ENCODE measurements at places on chromosomes 6 and 20.

GRCh38 chr6:64737418-64737817, 969.6 kb downstream of the EYS start:
- H3K36me3 ChIP-seq: no peaks in the 10 kb centered on the region
- no peak for DNase-seq
- no peak overlapping the region for H3K4me3 ChIP-seq
- no peaks in the 10 kb centered on the region for H3K27me3 ChIP-seq
- no peaks in the 10 kb centered on the region for H3K4me1 ChIP-seq

DNA sequence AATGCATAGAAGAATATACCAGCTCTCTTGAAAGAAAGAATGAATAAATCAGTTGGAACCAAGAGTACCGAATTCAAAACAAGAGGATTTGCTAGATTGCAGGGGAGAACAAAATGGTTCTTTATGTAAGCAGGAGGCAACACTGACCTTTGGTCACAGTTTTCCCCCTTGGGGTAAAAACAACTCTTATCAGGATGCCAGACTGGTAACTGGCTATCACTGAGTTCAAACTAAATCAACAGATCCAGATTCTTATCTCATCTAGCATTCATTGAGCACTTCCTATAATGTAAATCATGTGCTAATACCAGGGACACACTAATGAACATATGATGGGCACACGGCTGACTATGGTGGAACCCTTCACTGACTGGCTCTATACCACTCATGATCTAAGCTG, 4.8 kb upstream of the IL17F start:
- no peaks in the 10 kb centered on the region for H3K27me3 ChIP-seq
- H3K4me3 ChIP-seq: no peak overlapping the region
- DNase-seq: no peak
- H3K4me1 ChIP-seq: no peaks in the 10 kb centered on the region
- no peak overlapping the region for H3K27ac ChIP-seq

GRCh38 chr6:70281923-70282311, 21.0 kb downstream of the COL9A1 start:
- no peak overlapping the region for H3K27ac ChIP-seq
- DNase-seq: no peak
- no peaks in the 10 kb centered on the region for H3K27me3 ChIP-seq
- no peak overlapping the region for H3K4me3 ChIP-seq
- no peaks in the 10 kb centered on the region for H3K36me3 ChIP-seq

DNA sequence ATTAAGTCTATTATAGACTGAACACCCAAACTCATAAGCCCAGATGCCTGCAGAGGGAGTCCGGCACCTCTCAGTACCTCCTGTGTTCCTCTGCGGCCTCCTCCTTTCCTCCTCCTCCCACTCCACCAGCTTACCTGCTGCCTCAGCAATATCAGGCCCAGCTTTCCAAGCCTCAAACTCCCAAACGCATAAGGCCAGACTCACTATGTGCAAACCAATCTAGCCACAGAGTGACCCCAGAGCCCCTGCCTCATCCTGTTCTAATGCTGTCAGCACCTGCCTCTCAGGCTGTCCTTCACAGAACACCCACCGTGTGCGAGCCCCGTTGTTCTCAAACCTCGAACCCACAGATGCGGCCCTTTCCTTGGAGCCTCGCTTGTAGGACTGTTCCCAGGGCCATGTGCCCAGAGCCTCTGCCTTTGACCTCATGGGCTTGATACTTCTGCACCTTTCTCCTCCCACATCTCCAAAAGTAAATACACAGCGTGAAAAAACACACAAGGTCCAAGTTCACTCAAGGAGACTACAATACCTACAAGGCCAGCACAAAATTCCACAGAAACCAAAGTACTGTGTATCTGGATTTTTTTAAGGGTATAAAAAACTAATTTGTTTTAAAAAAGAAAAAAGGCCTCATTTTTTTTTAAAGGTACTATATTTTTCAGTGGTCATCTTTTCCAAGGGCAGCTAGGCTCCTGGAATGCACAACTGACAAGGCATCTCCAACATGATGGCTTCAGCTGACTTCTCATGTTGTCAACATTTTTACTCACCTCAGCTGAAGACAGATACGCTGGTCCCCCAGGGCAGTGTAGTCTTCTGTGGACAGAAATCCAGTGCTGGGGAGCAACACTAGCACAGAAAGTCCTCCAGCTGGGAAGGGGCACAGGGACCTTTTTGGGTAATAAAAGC, 52.3 kb downstream of the ABHD12 start:
- no peaks in the 10 kb centered on the region for H3K27me3 ChIP-seq
- DNase-seq: no peak
- H3K27ac ChIP-seq: no peak overlapping the region
- no peaks in the 10 kb centered on the region for H3K36me3 ChIP-seq

- H3K4me1 ChIP-seq: peaks cover 2% of the 10 kb centered on the region
- no peaks in the 10 kb centered on the region for H3K36me3 ChIP-seq
- no peaks in the 10 kb centered on the region for H3K27me3 ChIP-seq
- no peak for DNase-seq
- H3K27ac ChIP-seq: no peak overlapping the region
- H3K4me3 ChIP-seq: no peak overlapping the region
These were observed 14.6 kb upstream of the HELZ2 start for GRCh38 chr20:63588641-63589041.

DNA sequence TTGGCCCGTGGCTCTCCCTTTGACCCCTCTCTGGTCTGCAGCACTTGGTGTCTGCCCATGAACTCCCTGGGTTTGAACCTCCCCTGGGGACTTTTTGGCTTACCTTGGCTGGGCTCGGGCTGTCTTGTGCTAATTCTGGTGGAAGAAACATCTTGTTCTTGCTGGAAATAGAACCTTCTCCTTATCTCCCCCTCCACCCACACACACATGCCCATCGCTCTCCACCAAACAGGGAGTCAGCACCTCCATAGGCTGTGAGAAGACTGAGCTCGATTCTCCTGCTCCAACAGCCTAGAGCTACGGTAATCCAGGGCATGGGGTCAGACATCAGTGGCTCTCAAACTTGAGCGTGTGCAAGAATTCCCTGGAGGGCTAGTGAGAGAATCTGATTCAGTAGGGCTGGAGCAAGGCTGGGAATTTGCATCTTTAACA, 114.4 kb upstream of the SLC22A23 start:
- no peaks in the 10 kb centered on the region for H3K4me1 ChIP-seq
- no peaks in the 10 kb centered on the region for H3K36me3 ChIP-seq
- no peak for DNase-seq

GRCh38 chr6:78999737-79000136, 78.3 kb downstream of the PHIP start:
- no peak overlapping the region for H3K4me3 ChIP-seq
- no peaks in the 10 kb centered on the region for H3K4me1 ChIP-seq
- H3K27me3 ChIP-seq: no peaks in the 10 kb centered on the region
- H3K36me3 ChIP-seq: no peaks in the 10 kb centered on the region

- H3K4me1 ChIP-seq: peaks cover 23% of the 10 kb centered on the region
- H3K27me3 ChIP-seq: no peaks in the 10 kb centered on the region
- no peak overlapping the region for H3K4me3 ChIP-seq
- no peak for DNase-seq
These were observed 3.6 kb downstream of the BCL2L1 start for GRCh38 chr20:31718952-31719643.

DNA sequence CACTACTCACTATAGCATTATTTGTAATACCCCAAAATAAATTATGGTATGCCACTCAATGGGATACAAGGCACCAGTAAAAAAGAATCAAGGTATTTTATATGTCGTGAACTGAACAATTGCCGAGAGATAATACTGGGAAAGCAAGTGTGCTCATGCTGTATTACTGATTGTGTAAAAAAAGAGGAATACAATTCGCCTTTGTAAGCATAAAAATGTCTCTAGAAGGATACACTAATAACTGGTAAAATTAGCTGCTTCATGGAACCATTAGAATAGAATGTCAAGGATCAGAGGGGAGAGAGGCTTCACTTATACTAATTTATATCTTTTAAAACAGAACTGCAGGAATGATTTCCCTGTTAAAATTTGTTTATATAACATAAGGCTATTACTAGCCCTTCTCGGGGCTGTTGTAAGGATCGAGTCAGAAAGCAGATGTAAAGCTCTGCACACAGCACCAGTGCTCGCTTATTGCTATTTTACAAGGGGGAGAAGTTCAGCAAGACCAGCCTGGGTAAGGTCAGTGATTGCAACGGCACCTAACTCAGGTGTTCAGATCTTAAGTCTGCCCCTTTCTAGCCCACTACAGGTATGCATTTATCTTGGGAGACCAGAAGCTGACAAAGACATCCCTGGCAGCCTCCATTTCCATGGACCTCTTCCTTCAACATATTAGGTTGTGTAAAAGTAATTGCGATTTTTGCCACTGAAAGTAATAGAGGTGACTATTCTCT, 61.6 kb downstream of the MYH7B start:
- DNase-seq: no peak
- H3K4me3 ChIP-seq: no peak overlapping the region
- no peak overlapping the region for H3K27ac ChIP-seq
- no peaks in the 10 kb centered on the region for H3K27me3 ChIP-seq

- H3K4me1 ChIP-seq: peaks cover 3% of the 10 kb centered on the region
- H3K4me3 ChIP-seq: peak within 1 kb of the TSS; percentile 54
- H3K27ac ChIP-seq: no peak within 1 kb of the TSS
- no peaks in the 10 kb centered on the region for H3K27me3 ChIP-seq
These were observed at the start of gene TPBG for GRCh38 chr6:82363428-82364086. Gene TPBG, plus strand, starts transcription at chr6:82363817. Its CDS starts 1,145 bp downstream, at chr6:82364962.

DNA sequence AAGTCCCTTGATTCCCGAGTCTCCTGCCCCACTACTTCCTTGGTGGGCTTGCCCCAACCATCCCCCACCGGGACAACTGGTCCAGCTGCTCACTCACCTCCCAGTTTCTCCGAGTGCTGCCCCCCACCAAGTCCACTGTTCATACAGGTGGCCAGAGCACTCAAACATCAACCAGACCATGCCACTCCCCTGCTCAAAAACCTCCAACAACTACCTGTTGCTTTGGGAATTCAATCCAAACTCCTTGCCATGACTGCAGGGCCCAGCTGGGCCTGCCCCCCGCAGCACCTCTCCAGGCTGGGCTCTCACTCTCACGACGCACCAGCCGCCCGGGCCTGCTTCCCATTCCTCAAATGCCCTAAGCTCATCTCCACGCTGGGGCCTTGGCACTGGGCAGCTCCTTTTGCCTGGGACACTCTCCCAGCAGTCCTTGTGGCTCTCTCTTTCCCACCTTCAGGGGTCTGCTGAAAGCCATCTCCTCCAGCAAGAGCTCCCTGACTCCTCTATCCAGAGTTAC, 97.5 kb downstream of the NFATC2 start:
- DNase-seq: no peak
- peaks cover 4% of the 10 kb centered on the region for H3K4me1 ChIP-seq
- no peaks in the 10 kb centered on the region for H3K27me3 ChIP-seq
- H3K27ac ChIP-seq: no peak overlapping the region

DNA sequence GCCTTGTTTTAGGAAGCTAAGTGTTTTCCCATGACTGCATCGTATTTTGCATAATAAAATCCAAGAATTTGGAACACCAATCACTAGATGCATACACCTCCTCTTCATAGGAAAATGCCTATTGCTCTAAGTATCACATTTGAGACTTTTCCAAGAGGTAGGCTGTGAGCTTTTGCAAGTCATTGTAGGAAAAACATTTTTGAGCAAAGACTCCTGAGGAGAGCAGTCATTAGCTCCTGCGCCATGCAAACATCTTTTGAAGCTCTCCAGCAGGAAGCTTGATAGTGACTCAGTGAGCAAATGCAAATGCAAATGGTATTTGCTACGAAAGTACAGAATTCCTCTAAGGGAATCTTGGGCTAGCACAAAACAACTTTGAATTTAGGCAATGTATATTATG, 750.4 kb downstream of the QKI start:
- DNase-seq: no peak
- H3K27me3 ChIP-seq: no peaks in the 10 kb centered on the region
- H3K4me1 ChIP-seq: no peaks in the 10 kb centered on the region
- no peak overlapping the region for H3K4me3 ChIP-seq
- H3K36me3 ChIP-seq: no peaks in the 10 kb centered on the region

- H3K4me3 ChIP-seq: no peak overlapping the region
- H3K4me1 ChIP-seq: peaks cover 35% of the 10 kb centered on the region
- H3K36me3 ChIP-seq: no peaks in the 10 kb centered on the region
- H3K27me3 ChIP-seq: no peaks in the 10 kb centered on the region
- H3K27ac ChIP-seq: peak overlapping the region; percentile 86
- DNase-seq: no peak
These were observed 87.3 kb upstream of the TULP1 start for GRCh38 chr6:35599761-35600658.

All from ovary (tissue), 10 donors.